Cardiac fibroblast (primary cell): ENCODE measurements at places on chromosomes 12 and 14.
A peak's percentile ranks its signal among the peaks of the same experiment; 100 is the strongest.

DNA sequence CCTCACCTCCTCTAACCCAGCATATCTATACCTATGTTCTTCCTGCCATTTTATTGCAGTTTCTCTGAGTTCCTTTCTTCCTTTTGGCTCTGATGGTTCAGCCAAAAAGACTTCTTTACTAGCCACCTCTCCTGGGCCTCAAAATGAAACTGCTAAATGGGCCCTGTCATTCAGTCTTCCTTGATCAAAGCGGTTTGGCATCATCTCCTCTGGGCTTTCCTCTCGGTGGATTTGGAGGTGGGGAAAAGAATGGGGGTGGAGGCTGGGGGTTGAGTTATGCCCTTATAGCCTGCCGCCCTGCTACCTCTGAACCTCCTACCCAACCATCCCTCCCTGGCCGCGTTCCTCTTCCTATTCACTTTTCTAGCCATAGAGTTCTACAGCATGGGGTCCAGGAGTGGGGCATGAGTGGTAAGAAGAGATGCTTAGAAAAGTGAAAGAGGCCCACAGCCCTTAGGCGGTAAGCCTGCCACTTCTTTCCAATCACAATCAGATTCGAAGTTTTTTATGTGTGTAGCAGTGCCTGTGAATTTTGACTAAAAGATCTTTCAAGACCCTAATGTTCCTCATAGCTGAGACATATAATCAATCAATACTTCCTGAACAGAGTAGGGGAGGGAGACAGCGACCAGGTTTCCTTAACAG is 2.5 kb downstream of the AJUBA start:
- DNase-seq = peak; percentile 12

GRCh38 chr12:126570566-126570965 is 1505.3 kb downstream of the AACS start:
- DNase-seq = peak; percentile 33

GRCh38 chr12:116200812-116201211 is 76.7 kb downstream of the MED13L start:
- DNase-seq = no peak

GRCh38 chr12:27383429-27384260 is 51.0 kb downstream of the BMAL2 start:
- DNase-seq = peak; percentile 95

DNA sequence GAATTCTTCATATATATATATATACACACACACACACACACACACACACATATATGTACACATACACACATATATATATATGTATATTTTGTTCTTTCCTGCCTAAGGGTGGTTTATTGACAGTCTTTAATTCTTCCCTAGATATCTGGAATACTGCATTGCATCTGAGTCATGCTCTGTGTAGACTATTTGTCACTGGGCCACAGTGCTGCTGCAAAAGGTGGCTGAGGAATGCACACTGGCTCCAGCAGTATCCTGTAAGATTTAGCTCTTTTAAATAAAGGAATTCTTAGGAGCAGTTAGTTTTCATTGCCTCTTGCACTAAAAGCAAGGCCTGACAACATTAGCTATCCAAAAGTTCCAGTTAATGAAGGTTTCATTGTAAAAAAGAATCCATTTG is 200.9 kb downstream of the APAF1 start:
- no peak for DNase-seq

DNA sequence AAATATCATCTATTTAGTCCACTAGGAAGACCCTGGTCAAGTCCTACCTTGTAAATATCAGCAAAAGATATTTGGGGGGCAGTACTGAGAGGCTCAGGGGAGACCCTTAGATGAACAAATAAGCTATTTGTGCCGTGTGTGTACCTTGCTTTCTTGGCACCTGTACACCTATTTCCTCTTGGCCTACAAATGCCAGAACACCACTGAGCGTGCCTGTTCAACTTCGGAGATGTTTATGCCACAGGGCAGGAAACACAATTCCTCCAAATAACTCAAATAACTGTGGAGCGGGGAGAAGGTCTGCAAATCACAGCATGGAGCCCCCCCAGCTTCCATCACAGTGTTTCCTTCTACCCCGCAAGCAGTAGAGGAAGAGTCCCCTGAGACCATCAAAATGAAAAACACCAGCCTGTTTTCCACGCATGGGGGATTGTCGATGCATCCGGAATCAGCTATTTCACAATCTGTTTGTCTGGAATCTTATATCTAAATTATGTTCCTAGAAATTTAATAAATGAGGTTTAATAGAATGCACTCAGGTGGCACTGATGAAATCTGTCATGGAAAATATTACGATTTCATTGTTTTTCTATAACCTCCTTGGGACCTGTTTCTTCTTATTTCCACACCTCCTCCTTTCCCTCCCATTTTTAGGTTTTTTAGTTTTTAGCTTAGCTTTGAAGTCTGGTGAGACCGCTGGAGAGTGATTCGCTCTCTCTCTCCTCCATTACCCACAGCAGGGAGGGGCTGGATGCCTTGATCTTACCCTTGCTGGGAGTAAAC is 254.0 kb upstream of the SRRM4 start:
- no peak for DNase-seq

DNA sequence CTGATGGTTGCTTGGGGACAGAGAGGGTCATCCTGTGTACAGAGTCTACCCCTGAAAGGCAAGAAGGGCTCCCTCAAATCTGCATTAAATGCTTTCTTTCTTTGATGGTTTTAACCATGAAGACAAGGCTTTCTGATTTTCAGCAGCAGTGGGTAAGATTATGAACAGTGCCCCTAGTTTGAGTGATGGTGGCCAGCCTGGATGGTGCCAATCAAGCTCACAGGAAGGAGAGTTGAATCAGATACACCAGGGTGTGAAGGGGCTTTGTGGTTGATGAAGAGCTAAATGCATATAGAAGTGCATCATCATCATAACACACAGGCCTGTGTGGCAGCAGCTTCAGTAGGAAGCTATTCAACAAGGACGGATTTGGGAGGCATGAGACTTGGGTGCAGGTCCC is 5.7 kb downstream of the KRT85 start:
- no peak for DNase-seq

DNA sequence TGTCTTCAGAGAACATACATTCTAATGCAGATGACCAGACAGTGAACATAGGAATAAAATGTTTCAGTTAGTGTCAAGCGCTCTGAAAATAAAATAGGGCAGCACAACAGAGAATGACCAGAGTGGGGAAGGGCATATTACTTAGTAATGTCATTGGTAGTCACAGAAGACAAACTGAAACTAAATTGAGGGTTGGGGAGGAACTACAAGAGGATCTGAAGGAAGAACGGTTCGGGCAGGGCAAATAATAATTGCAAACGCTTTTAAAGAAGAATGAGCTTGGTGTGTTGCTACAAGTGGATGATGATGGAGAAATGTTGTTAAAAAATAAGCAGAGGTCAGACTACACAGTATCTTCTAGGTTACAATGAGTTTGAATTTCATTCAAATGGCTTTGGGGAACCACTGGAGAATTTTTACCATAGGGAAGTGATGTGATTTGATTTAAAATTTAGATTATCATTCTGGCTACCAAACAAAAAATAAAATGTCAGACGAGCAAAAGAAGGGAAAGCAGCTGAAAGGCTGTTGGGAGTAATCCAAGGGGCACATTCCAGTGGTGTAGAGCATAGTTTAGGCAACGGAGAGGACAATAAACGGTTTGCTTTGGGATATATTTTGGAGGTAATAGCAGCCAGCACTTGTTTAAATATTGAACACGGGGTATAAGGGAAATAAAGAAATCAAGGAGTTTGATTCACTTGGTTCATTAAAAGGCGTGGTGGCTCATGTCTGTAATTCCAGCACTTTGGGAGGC is 56.3 kb upstream of the SLC6A13 start:
- peak; percentile 19 for DNase-seq

GRCh38 chr12:42094277-42094676 is 50.4 kb downstream of the GXYLT1 start:
- peak; percentile 65 for DNase-seq

DNA sequence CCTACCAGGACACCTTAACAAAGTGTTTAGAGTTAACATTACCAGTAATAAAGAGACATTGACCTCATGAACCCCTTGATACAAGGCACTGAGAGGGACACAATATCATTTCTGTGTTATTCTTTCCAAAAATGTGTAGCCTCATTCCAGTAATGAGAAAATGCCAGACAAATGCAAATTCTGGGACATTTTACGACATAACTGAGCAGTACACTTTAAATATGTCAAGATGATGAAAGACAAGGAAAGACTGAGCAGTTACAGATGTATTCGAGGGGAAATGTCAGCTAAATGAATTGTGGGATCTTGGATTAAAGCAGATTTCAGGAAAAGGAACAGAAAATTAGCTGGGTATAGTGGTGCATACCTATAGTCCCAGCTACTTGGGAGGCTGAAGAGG is 255.6 kb downstream of the ERC1 start:
- no peak for DNase-seq
